ENCODE measurements at places on chromosomes 2 and 18.

GRCh38 chr2:174704061-174704460, 60.2 kb downstream of the CHRNA1 start:
- no peak for DNase-seq
- H3K4me3 ChIP-seq = no peak overlapping the region
- no peaks in the 10 kb centered on the region for H3K4me1 ChIP-seq
- H3K27ac ChIP-seq = no peak overlapping the region
- no peaks in the 10 kb centered on the region for H3K36me3 ChIP-seq
- H3K27me3 ChIP-seq = peaks cover 75% of the 10 kb centered on the region

GRCh38 chr2:186592137-186592875, 2.5 kb downstream of the ITGAV start:
- H3K4me3 ChIP-seq = peak overlapping the region; percentile 78
- H3K27me3 ChIP-seq = no peaks in the 10 kb centered on the region
- H3K4me1 ChIP-seq = peaks cover 37% of the 10 kb centered on the region
- no peak for DNase-seq
- peak overlapping the region; percentile 63 for H3K27ac ChIP-seq

- peaks cover 36% of the 10 kb centered on the region for H3K36me3 ChIP-seq
- peak; percentile 49 for DNase-seq
- H3K4me3 ChIP-seq = no peak overlapping the region
- peak overlapping the region; percentile 82 for H3K27ac ChIP-seq
- no peaks in the 10 kb centered on the region for H3K27me3 ChIP-seq
Measured at GRCh38 chr2:96554293-96555145, 18.0 kb downstream of the ARID5A start.

GRCh38 chr18:14015416-14015815, 100.1 kb upstream of the MC2R start:
- no peak overlapping the region for H3K4me3 ChIP-seq
- H3K4me1 ChIP-seq = no peaks in the 10 kb centered on the region
- no peaks in the 10 kb centered on the region for H3K27me3 ChIP-seq
- H3K27ac ChIP-seq = no peak overlapping the region
- no peaks in the 10 kb centered on the region for H3K36me3 ChIP-seq

DNA sequence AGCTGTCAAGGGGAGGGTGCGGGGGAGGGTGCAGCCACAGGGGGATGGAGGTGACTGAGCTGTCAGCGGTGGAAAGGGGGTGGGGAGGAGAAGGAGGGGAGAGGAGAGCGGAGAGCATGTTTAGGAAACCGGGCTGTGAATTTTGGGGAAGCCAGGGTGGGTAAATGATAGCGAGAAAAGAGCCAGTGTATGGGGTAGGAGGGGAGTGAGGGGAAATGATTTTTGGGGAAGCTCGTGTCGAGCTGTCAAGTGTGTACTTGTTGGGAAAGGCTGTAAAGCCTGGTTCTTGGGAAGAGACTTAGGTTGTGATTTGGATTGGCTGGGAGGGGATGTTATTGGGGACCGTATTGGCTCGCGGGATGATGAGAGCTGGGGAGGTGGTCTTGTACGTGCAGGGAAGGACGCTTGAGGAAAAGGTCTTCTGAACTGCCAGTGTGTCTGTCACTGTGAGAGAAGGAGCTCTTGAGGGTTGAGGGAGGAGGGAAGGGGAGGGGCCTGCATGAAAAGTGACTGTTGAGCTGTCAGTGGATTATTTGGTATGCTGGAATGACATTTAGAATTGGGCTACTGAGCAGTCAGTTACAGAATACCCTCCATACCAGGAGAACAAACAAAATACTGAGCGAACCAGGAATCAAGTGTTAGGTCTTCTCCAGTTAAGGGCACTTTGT, 1.0 kb downstream of the UBR3 start:
- peak overlapping the region; percentile 91 for H3K4me3 ChIP-seq
- no peaks in the 10 kb centered on the region for H3K27me3 ChIP-seq
- H3K27ac ChIP-seq = peak overlapping the region; percentile 66
- peaks cover 29% of the 10 kb centered on the region for H3K4me1 ChIP-seq
- peak; percentile 35 for DNase-seq

DNA sequence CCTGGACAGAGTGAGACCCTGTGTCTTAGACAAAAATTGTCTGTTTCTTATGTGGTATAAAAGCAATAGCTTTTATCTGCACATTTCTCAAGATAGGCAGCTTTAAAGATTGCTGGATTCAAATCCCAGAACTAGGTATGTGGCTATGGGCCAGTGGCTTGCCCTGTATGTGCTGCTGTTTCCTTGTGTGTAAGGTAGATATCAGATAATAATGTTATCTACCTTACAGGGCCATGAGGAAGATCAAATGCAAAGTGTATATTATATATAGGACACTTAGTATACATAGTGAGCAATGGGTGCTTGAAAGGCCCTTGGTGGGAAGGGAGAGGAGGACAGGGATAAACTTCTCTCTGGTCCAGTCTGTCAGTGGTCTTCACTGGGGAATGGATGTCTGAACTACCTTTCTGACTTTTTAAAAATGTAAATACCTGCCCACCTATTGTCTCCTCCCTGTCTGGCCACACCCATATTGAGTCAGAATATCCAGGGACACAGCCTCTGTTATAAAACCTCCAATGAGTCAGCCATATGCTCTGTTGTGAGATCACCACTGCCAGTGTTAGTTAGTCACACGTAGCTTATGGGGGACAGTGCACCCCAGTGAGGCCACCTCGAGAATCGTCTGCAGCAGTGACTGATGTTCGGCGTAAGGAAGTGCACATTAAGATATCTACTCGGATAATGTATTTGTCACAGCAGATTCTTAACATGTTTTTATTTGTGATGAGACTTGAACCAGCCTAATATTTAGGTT, 383.4 kb downstream of the PTPRM start:
- peak overlapping the region; percentile 81 for H3K27ac ChIP-seq
- peaks cover 28% of the 10 kb centered on the region for H3K4me1 ChIP-seq
- H3K36me3 ChIP-seq = peaks cover 5% of the 10 kb centered on the region
- peak; percentile 68 for DNase-seq
- no peaks in the 10 kb centered on the region for H3K27me3 ChIP-seq
- no peak overlapping the region for H3K4me3 ChIP-seq

- H3K27me3 ChIP-seq = no peaks in the 10 kb centered on the region
- peaks cover 50% of the 10 kb centered on the region for H3K4me1 ChIP-seq
- peaks cover 31% of the 10 kb centered on the region for H3K36me3 ChIP-seq
- DNase-seq = no peak
Measured at GRCh38 chr2:10406016-10406415, 42.1 kb downstream of the ODC1 start.

- H3K4me1 ChIP-seq = peaks cover 9% of the 10 kb centered on the region
- peaks cover 28% of the 10 kb centered on the region for H3K36me3 ChIP-seq
- no peak overlapping the region for H3K27ac ChIP-seq
- peaks cover 15% of the 10 kb centered on the region for H3K27me3 ChIP-seq
- no peak overlapping the region for H3K4me3 ChIP-seq
- no peak for DNase-seq
Measured at GRCh38 chr2:221568299-221568698, 3.8 kb downstream of the EPHA4 start.
